Neural crest cell (in vitro differentiated cells): ENCODE measurements at places on chromosomes 16 and 17. TPM values are rescaled to one million over a fixed set of nuclear protein-coding genes. Genes with fewer than 3 reads are reported as not detected.

DNA sequence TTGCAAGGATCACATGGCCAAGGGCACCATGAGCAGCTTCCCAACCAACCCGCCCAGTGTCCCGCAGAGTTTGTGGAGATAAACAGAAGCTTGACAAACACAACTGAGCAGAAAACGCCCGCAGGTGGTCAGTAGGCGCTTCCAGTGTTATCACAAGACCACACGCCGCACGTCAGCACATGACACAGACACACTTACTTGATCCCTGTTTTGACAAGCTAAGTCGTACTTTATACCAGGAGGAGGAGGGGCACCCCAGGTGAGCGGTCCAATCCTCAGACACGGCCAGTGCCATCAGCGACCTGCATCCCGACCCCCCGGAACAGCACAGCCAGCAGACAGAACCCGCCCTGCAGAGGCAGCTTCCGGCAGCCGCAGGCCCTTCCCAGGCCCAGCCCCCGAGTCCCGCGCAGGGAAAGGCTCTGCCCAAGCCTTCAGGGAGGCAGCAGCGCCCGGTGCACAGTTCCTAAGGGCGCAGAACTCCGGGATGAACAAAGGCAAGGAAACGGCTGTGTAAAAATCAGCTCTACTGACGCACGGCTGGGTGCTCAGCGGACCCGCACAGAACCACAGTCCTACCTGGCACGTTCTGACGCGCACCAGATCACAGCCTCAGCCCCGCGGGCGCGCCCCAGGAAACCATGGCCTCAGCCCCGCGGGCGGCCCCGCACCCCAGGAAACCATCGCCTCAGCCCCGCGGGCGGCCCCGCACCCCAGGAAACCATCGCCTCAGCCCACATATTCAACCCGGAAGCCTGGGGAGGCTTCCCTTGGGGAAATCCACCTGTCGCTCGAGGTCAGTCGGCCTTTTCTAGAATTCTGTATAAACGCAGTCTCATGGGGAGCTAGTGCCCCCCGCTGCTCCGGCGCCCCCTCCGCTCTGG, 27.8 kb downstream of the AXIN1 start:
- no peak for DNase-seq

PTRH2 gene
- 25.9 and 33.7 TPM in 2 replicates for total RNA-seq

DNA sequence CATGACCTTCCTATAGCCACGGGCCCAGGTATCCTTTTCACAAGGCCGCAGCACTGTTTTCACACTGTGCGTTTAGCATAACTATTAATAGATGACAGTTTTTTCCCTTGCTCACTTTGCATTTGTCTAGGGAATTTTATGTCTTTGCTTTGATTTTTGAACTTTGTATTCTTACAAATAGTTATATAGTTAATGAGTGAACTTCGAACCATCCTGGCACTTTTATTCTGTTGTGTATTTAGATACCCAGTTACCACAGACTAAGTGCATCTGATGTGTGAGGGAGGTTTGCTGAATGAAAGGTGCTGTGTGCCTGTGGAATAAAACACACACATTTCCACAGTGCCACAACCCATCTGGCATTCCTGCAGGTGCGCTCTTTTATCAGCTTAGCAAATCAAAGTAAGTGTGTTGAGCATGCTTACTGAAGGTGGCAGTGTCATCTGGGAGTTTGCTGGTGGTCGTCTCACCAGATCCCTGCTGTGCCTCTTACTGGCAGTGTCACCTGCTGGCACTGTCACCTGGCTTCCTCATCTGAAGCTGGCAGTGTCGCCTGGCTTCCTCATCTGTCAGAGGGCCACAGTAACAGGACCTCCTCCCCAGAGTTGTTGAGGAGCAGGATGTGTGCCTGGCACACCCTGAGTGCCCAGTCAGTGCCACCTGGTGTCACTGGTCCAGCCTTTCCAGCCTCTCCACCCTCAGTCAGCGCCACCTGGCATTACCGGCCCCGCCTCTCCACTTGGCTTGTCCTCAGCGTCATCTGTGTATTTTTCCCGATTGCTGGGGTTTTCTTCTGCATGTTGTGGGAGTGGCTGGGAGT, 37.6 kb downstream of the USP10 start:
- no peak for DNase-seq

CD300E gene
- not detected in 2 replicates for total RNA-seq

MARVELD3 gene
- total RNA-seq, result not detected in 2 replicates

KRTAP16-1 gene
- not detected in 2 replicates for total RNA-seq

- DNase-seq, result no peak
These were observed 2.2 kb downstream of the KRT12 start for GRCh38 chr17:40864661-40865390.

DNA sequence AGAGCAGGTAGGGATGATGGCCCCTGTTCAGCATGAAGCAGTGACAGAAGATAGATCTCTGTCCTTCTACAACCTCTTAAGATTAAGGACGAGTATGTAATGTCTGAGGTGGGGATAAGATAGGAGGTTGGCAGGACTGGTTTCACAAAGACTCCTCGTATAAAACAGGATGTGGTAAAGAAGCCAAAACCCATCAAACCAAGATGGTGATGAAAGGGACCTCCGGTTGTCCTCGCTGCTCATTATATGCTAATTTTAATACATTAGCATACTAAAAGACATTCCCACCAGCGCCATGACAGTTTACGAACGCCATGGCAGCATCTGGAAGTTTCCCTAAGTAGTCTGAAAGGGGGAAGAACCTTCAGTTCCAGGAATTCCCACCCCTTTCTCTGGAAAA, 27.3 kb downstream of the MIS12 start:
- no peak for DNase-seq

DNA sequence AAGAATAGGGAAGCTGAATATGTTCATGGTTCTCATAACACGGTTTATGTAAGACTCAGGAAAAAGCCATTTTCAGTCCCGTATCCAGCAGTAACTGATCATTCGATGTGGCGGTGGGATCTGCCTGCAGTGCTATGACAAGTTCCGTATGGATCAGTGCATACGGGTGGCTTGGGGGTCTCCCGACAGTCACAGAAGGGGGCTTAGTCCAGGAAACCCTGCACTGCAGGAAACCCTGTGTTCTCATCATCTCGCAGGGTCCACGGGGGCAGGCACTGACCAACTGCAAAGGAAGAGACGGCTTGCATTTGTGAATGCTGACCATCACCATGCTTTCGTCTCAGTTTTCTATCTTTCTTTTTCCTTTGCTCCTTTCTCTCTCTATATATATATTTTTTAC, 7.7 kb downstream of the MTHFSD start:
- no peak for DNase-seq

DNA sequence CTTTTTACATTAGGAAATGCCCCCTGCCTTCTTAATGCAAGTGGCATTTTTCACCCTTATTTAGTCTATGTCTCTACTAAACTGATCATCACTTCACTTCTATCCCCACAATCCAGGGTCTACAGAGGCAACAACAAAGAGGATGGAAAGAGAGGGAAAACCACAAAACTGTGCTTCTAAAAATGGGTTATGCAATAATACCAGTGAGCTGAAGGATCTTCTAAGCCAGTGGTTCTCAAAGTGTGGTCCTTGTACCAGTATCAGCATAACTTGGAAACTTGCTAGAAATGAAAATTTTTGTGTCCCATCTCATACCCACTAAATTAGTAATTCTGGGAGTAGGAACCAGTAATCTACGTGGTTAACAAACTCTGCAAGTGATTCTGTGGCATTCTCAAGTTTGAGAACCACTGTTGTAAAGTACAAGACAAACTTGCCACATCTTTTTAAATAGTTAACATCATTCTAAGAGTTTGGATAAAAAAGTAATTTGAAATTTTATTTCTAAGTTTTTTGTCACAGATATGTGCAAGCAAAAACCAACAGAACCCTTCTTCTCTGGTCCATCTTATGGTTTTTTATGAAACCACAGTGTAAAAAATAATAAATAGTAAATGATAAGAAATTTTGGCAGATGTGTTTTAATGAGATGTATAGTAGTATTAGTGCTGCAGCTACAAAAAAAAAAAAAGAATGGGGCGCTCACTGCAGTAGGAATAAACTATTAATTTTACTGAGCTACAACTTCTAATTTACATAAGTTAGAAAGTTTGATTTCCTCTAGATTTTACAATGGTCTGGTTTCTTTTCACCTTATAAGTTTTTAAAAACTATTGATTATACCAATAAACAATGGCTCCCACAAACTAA, 16.2 kb downstream of the CDC27 start:
- no peak for DNase-seq
